Sigmoid colon (tissue), 7 donors: ENCODE measurements at places on chromosomes 2 and 18. TPM values are rescaled to one million over a fixed set of nuclear protein-coding genes. Genes with fewer than 3 reads are reported as not detected.

ITSN2 gene
- 56.0 TPM for total RNA-seq

CNOT9 gene
- 25.0 TPM for total RNA-seq

TACR1 gene
- 2.1 TPM for total RNA-seq

GALNT3 gene
- total RNA-seq, result 1.1 TPM

AMER3 gene
- total RNA-seq, result not detected

MBP gene
- total RNA-seq, result 24.6 TPM

KLHL41 gene
- 2.2 TPM for total RNA-seq

TMEM17 gene
- 1.5 TPM for total RNA-seq

PLEK gene
- 15.2 TPM for total RNA-seq

- H3K27me3 ChIP-seq, result peaks cover 23% of the 10 kb centered on the region
Observed at GRCh38 chr2:144511226-144511810, 8.6 kb downstream of the ZEB2 start.

DNA sequence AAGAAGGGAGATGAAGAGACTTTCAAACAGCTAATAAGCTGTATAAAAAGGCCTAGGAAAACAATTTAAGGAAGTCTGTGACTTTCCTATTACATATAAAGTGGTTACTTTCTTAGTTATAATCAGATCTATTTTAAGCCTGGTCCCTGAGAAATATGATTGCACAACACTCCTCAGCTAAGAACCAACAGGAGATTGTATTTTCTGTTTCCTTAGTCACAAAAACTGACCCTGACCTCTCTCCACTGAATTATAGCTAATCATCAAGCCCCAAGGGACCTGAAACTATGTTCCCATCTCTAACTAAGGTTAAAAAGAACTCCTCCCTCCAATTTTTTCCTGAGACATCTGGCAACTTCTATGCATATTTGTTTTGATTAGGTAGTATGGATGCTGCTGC, 106.9 kb downstream of the ROCK1 start:
- H3K27ac ChIP-seq, result peak overlapping the region; percentile 44
- no peak for DNase-seq
- H3K36me3 ChIP-seq, result peaks cover 17% of the 10 kb centered on the region

DNA sequence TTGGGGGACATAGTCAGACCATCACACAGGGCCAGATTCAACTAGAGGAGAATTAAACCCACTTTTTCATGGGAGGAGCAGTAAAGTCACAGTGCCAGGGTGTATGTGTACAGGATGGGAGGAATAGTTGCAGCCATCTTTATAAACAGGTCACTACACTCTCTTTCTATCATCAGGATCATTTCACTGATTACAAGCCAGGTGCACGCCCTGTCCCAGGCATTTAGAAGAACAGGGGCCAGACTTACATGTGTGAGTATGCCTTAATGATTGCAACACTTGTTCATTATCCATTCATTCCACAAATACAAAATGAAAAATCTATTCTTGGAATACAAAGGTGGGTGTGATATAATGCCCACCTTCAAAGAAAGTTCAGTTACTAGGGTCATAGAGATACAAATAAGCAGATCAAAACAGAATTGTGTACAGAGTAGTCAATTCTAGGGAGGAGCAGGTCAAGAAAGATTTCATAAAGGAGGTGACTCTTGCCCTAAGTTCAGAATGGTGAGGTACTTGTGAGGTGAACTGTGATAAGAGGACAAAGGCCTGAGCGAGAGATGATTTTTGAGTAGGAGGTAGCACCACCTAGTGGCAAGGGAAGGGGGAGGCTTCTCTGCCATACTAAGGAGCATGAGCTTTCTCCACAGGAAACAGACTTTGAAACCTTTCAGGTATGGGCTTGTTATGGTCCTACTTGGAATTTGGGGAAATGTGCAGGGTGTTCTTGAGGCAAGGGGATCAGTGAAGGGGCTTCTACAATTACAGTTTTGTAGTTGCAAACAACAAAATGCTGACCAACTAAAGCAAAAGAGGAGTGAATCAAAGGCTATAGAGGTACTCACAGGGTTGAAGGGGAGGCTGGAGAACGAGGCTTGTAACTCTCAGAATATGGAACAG, 156.3 kb downstream of the SUCLG1 start:
- H3K4me1 ChIP-seq, result no peaks in the 10 kb centered on the region
- no peak for DNase-seq
- H3K4me3 ChIP-seq, result no peak overlapping the region
- no peak overlapping the region for H3K27ac ChIP-seq
- H3K27me3 ChIP-seq, result no peaks in the 10 kb centered on the region

DNA sequence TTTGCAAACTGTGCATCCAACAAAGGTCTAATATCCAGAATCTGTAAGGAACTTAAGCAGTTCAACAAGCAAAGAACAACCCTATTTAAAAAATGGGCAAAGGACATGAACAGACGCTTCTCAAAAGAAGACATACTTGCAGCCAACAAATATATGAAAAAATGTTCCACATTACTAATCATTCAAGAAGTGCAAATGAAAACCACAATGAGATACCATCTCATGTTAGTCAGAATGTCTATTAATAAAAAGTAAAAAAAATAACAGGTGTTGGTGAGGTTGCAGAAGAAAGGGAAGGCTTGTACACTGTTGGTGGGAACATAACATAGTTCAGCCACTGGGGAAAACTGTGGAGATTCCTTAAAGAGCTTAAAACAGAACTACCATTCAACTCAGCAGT, 126.2 kb downstream of the NAT8 start:
- H3K27ac ChIP-seq, result no peak overlapping the region
- no peak overlapping the region for H3K4me3 ChIP-seq
- no peaks in the 10 kb centered on the region for H3K36me3 ChIP-seq
- DNase-seq, result no peak

GRCh38 chr2:173898178-173898668, 67.0 kb downstream of the SP3 start:
- no peaks in the 10 kb centered on the region for H3K27me3 ChIP-seq
- no peak overlapping the region for H3K27ac ChIP-seq
- no peaks in the 10 kb centered on the region for H3K36me3 ChIP-seq
- no peak overlapping the region for H3K4me3 ChIP-seq
- no peaks in the 10 kb centered on the region for H3K4me1 ChIP-seq

DNA sequence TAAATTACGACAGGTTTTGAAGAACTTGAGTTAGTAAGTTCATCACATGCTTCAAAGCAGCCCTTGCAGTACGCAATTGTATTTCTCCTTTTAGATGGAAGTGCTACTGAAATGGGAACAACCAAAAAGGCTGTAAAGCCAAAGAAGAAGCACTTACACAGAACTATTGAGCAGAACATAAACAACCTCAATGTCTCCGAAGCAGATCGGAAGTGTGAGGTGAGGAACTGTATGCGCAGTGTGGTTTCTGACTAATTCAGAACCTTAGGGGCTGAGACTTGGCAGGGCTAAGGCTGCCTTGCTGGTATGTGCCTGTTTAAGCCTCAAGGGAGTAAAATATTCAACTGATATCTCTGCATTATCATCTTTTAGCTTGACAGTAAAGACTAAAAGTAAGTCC, 8.4 kb downstream of the NCAPH start:
- H3K27ac ChIP-seq, result no peak overlapping the region
- no peaks in the 10 kb centered on the region for H3K4me1 ChIP-seq
- no peaks in the 10 kb centered on the region for H3K27me3 ChIP-seq
- H3K36me3 ChIP-seq, result no peaks in the 10 kb centered on the region
- DNase-seq, result no peak

DNA sequence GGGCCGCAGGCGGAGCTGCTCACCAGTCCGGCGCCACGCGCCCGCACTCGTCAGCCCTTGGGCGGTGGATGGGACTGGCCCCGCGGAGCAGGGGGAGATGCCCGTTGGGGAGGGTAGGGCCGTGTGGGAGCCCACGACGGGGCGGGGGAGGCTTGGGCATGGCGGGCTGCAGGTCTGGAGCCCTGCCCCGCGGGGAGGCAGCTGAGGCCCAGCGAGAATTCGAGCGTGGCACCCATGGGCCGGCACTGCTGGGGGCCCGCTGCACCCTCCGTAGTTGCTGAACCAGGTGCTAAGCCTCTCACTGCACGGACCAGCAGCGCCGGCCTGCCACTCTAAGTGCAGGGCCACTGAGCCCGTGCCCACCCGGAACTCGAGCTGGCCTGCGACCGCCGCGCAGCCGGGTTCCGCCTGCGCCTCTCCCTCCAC, 182.4 kb upstream of the ERBB4 start:
- no peaks in the 10 kb centered on the region for H3K27me3 ChIP-seq
- H3K36me3 ChIP-seq, result no peaks in the 10 kb centered on the region
- H3K4me1 ChIP-seq, result no peaks in the 10 kb centered on the region
- H3K27ac ChIP-seq, result no peak overlapping the region
- DNase-seq, result no peak

DNA sequence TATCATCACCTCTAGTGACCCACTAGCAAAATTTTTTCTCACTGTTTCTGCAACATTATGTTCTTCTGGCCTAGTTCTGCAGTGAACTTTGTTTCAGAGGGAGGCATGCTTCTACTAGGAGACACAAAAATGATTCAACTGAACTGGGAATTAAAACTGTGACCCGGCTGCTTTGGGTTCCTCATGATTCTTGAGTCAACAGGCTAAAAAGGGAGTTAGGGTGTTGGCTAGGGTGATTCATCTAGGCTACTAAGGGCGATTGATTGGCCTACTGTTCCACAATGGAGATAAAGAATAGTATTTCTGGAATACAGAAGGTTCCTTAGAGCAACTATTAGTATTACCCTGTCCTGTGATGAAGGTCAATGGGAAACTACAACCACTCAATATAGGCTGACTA, 179.5 kb downstream of the PPP1R1C start:
- no peak overlapping the region for H3K27ac ChIP-seq
- no peaks in the 10 kb centered on the region for H3K36me3 ChIP-seq
- H3K4me3 ChIP-seq, result no peak overlapping the region
- H3K4me1 ChIP-seq, result no peaks in the 10 kb centered on the region
- no peak for DNase-seq
- no peaks in the 10 kb centered on the region for H3K27me3 ChIP-seq

DNA sequence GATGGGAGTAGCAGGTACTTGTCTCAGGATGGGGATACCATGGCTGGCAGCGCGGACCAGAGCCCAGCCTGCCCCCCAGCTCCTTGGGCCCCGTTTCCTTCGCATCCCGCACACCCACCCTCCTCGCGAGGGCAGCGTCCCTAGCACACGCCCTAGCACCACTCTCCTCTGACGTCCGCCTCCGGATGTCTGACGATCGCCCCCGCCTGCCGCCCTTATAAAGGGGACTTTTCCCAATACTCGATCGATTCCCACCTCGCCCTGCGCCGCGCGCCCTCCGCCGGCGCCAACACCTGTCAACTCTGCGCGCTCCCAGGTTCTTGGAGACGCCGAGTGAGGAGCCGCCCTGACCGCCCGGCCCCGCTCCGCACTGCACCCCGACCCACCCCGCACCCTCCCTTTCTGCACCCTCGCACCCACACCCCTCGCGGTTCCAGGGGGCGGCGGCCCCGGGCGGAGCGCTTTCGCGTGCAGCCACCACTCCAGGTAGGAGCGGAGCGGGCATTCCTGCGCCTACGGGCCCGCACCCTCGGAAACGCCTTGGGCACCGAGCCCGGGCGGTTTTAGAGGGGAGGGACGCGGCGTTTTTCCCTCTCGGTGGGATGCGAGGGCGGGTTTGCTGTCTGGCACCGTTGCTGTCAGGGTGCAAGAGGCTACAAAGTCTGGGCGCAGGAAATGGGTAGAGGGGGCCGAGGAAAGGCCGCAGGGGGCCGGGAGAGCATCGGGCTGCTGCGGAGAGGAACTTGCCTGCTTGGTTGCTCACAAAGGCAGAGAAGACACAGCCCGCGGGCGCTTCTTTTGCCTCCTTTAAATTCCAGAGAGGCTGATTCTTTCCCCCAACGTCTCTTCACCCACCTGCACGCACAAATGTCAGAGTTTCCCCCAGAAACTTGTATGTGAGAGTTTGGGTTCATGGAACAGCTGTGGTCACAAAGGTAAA, at the start of gene SLC5A7:
TSS of gene SLC5A7 (plus strand) at position 247 of the 940 bp plus-strand sequence. CDS start 1,632 bp downstream, outside the sequence.
- peaks cover 12% of the 10 kb centered on the region for H3K27me3 ChIP-seq
- H3K27ac ChIP-seq, result no peak within 1 kb of the TSS
- DNase-seq, result no peak
- peak within 1 kb of the TSS; percentile 39 for H3K4me3 ChIP-seq
- peaks cover 11% of the 10 kb centered on the region for H3K4me1 ChIP-seq
- no peaks in the 10 kb centered on the region for H3K36me3 ChIP-seq

- no peaks in the 10 kb centered on the region for H3K4me1 ChIP-seq
- H3K27ac ChIP-seq, result no peak overlapping the region
- no peak for DNase-seq
- no peaks in the 10 kb centered on the region for H3K27me3 ChIP-seq
- no peaks in the 10 kb centered on the region for H3K36me3 ChIP-seq
Observed at GRCh38 chr18:37355772-37356171, 209.8 kb downstream of the CELF4 start.

GRCh38 chr2:227960317-227960716, 88.9 kb downstream of the DAW1 start:
- no peak overlapping the region for H3K4me3 ChIP-seq
- H3K4me1 ChIP-seq, result no peaks in the 10 kb centered on the region
- H3K36me3 ChIP-seq, result no peaks in the 10 kb centered on the region
- no peak for DNase-seq
- H3K27me3 ChIP-seq, result no peaks in the 10 kb centered on the region

DNA sequence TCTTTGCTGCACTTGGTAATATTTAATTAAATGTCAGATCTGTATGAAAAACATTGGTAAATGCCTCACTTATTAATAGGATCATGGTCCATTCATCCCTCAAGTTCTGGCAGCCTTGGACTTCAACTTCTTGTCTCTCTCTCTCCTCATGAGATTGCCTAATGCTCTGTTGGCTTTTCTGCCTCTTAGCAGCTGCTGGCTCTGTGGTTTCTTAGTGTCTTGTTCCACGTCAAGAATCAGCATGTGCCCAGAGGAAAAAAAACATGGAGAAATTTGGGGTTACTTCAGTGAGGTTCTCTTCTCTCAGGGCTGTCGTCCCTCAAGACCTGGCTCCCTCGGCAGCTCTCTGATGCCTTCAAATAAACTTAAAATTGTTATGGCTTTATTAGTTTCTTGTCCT, 75.4 kb downstream of the TAF4B start:
- H3K4me1 ChIP-seq, result no peaks in the 10 kb centered on the region
- H3K4me3 ChIP-seq, result no peak overlapping the region
- no peak overlapping the region for H3K27ac ChIP-seq
- DNase-seq, result no peak
- no peaks in the 10 kb centered on the region for H3K27me3 ChIP-seq
- no peaks in the 10 kb centered on the region for H3K36me3 ChIP-seq

DNA sequence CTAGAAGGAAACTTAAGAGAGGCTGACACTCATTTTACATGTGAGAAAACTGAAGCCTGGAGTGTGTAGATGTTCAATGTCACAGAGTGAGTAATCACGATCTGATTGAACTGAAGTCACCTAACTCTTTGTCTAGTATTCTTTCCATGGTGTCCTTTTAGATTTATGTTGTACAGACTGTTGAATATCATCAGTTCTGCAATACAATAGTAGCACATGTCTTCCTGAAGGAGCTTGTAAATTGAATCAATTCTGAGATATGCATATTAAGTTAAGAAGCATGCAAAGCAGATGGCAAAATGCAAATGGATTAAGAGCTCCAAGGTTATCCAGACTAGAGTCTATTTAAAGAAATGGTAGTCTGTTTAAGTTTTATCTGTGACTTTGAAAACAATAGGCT, 484.9 kb upstream of the CRIM1 start:
- DNase-seq, result no peak
- H3K27me3 ChIP-seq, result no peaks in the 10 kb centered on the region
- no peaks in the 10 kb centered on the region for H3K4me1 ChIP-seq
- no peak overlapping the region for H3K4me3 ChIP-seq
- no peak overlapping the region for H3K27ac ChIP-seq

GRCh38 chr2:75497256-75497655, 63.5 kb downstream of the EVA1A start:
- H3K4me1 ChIP-seq, result no peaks in the 10 kb centered on the region
- no peak overlapping the region for H3K27ac ChIP-seq
- H3K27me3 ChIP-seq, result no peaks in the 10 kb centered on the region
- no peaks in the 10 kb centered on the region for H3K36me3 ChIP-seq

- H3K27me3 ChIP-seq, result no peaks in the 10 kb centered on the region
- peaks cover 73% of the 10 kb centered on the region for H3K4me1 ChIP-seq
- peak; percentile 65 for DNase-seq
- H3K27ac ChIP-seq, result peak overlapping the region; percentile 66
- H3K36me3 ChIP-seq, result no peaks in the 10 kb centered on the region
- H3K4me3 ChIP-seq, result no peak overlapping the region
Observed at GRCh38 chr2:106561356-106561755, 74.2 kb downstream of the CD8B2 start.
